A549 treated with Hydrocortisone at 1 μM for 4 hours (cell line): ENCODE measurements at places on chromosomes 2 and 18. TPM values are rescaled to one million over a fixed set of nuclear protein-coding genes. Genes with fewer than 3 reads are reported as not detected.

The GFPT1 gene
- 17.4 to 25.4 TPM (median 24.1 TPM) in 5 replicates for total RNA-seq

The PKP4 gene
- total RNA-seq = 20.8 to 36.8 TPM (median 26.3 TPM) in 5 replicates

The CSRNP3 gene
- 0.01 TPM in 1 of 5 replicates, not detected in the others for total RNA-seq

The KLHL41 gene
- total RNA-seq = 0.13 to 0.31 TPM (median 0.18 TPM) in 5 replicates

The HOXD1 gene
- total RNA-seq = 0.15 to 0.27 TPM (median 0.22 TPM) in 5 replicates

The EFEMP1 gene
- total RNA-seq = 29.6 to 56.4 TPM (median 41.3 TPM) in 5 replicates

The SLC9A4 gene
- total RNA-seq = not detected in 5 replicates

The OTOS gene
- total RNA-seq = not detected in 5 replicates

The DSEL gene
- 0.37 to 0.62 TPM (median 0.43 TPM) in 5 replicates for total RNA-seq

The FBLN7 gene
- total RNA-seq = 0.44 to 0.66 TPM (median 0.56 TPM) in 5 replicates

The SCYGR5 gene
- total RNA-seq = not detected in 5 replicates

The NDC80 gene
- total RNA-seq = 10.7 to 14.3 TPM (median 13.6 TPM) in 5 replicates

The GALNT3 gene
- total RNA-seq = 0.06 TPM in 1 of 5 replicates, not detected in the others

The UGT1A10 gene
- total RNA-seq = 0.08 to 0.09 TPM in 2 of 5 replicates, not detected in the others

The SLC8A1 gene
- total RNA-seq = 0.21 to 0.41 TPM (median 0.29 TPM) in 5 replicates

The AGPS gene
- 32.5 to 41.4 TPM (median 38.5 TPM) in 5 replicates for total RNA-seq

The SLC19A3 gene
- 2.1 to 2.6 TPM (median 2.4 TPM) in 5 replicates for total RNA-seq

The STEAP3 gene
- total RNA-seq = 43.4 to 54.7 TPM (median 52.2 TPM) in 5 replicates

The SERPINB10 gene
- total RNA-seq = not detected in 5 replicates

The GAL3ST2 gene
- total RNA-seq = 0.18 to 0.25 TPM (median 0.23 TPM) in 5 replicates

The POTEJ gene
- not detected in 5 replicates for total RNA-seq
